ENCODE measurements at places on chromosomes 1 and 21. TPM values are rescaled to one million over a fixed set of nuclear protein-coding genes. Genes with fewer than 3 reads are reported as not detected.

Gene ADAMTS4
- 1.3 TPM for total RNA-seq

Gene VPS13D
- 16.4 TPM for total RNA-seq

Gene EPHA8
- 0.46 TPM for total RNA-seq

GRCh38 chr1:74592580-74593355 is 80.4 kb upstream of the LRRC53 start:
- DNase-seq: no peak

DNA sequence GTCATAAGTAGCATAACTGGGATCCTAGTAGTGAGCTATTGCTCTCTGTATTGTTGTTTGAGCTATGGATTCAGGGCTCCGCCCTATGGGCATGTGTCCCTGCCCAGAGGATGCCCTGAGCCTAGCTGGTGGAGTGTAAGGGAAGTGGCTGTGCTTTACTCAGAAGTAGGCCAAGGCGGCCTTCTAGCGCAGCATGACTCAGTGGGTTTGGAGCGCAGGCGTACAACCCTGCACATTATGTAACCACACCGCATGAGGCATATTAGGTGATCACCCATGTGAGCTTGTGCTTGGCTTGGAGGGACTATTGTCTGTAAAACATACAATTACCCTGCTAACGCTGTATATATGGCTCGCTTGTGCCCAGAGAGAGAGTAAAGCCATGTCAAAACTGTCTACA is 11.1 kb upstream of the UBE2U start:
- no peak for DNase-seq

DNA sequence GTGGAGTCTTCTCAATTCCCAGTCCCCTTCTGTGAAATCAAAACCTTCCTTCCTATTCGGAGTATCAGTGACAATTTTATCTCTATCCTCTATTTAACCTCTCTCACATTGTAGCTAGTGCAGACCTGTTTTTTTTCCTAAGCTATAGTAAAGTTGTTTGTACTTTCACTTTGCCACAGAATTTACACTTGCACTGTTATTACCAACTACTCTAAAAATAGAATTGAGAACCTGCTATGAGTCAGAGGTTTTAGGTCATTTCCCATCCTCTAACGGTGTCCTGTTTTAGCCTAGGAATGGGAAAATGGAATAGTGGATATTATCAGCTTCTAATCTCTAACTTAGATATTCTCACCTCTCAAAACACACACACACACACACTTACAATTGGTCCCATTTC is 862.7 kb downstream of the NCAM2 start:
- DNase-seq: no peak
